ENCODE measurements at places on chromosomes 5 and 9.

DNA sequence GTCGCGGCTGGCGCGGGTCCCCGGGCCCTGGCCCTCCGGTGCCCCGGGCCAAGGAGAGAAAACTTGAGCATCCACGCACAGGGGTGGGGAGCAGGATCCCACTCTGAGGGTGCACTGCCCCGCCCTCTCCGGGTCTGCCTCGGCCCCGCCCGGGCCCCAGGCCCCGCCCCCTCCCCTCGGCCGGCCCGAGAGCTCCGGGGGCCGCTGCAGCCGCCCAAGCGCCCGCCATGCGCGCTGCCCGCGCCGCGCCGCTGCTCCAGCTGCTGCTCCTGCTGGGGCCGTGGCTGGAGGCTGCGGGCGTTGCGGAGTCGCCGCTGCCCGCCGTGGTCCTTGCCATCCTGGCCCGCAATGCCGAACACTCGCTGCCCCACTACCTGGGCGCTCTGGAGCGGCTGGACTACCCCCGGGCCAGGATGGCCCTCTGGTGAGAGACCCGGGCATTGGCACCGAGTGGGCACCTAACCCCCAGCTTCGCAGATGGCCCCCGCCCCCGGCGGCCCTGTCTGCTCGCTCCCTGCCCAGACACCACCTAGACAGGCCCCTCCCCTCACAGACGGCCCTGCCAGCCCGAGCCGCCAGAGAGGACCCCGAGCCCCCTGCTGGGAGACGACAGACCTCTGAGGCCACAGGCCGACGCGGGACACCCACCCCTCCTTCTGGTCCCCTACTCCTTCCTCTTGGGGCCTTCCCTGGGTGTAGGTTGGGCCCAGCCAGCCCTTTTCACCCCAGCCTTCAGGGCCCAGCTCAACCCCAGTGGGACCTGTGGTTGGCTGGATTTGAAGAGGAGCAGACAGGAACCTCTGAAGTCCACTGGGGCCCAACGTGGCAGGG lies at the start of gene CERCAM:
TSS of gene CERCAM (plus strand) at position 207 of the 831 bp plus-strand sequence. CDS start at position 228, 21 bp downstream.
- peak; percentile 87 for DNase-seq

- DNase-seq = no peak
Observed at GRCh38 chr9:126442636-126443035, 116.0 kb downstream of the MVB12B start.

GRCh38 chr9:106947106-106947900 lies 84.3 kb downstream of the ZNF462 start:
- no peak for DNase-seq

- no peak for DNase-seq
Observed at GRCh38 chr9:3180696-3181048, 336.8 kb upstream of the PUM3 start.

- no peak for DNase-seq
Observed at GRCh38 chr5:73419465-73420390, 28.8 kb downstream of the FOXD1 start.

- no peak for DNase-seq
Observed at GRCh38 chr9:120724757-120725400, 10.6 kb upstream of the MEGF9 start.

DNA sequence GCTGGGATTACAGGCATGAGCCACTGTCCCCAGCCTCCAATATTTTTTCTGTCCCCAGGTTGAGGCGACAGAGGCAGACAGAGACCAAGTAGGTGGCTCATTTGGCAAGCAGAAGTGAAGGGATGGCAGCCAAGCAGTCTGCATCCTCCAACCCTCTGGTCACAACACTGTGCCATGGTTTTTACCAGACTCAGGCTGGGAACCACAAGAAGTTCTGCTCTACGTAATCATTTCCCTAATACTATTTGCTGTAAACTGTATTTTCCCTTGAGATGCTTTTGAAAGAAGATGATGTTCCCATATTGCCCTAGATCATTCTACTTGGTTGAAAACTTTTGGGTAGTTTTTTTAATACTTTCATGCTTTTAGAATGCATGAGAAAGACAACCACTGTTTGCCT lies 40.5 kb downstream of the PTTG1 start:
- DNase-seq = no peak

DNA sequence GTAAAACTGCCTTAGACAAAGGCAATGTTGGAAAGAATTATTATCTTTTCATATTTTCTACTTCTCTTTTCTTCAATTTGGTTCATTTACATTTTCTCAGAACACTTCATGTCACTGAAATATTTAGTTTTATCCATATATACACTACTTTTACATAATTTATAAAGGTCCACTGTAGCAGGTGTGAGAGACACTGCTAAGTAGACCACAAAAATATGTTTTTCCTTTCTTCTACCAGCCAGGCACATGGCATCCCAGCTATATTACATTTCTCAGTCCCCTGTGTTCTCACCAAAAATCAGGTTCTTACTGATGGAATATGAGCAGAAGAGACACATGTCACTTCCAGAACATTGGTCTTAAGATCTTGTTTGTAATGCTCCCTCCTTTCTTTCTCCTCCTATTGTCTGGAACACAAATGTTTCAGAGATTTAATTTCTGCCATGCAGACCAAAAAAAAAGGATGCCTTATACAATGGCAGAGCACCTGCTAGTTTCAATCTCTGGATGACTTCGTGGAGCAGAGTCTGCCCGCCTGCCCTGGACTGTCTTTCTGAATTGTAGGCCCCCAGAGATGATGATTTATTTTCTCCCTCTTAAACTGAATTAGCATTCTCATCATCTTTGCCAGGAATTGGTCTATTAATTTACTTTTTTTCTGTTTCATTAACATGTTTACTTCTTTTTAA lies 125.4 kb upstream of the ACOT12 start:
- no peak for DNase-seq

- DNase-seq = no peak
Observed at GRCh38 chr5:34706084-34706483, 50.0 kb downstream of the RAI14 start.

GRCh38 chr9:34563262-34563661 lies 26.3 kb downstream of the CNTFR start:
- DNase-seq = no peak

DNA sequence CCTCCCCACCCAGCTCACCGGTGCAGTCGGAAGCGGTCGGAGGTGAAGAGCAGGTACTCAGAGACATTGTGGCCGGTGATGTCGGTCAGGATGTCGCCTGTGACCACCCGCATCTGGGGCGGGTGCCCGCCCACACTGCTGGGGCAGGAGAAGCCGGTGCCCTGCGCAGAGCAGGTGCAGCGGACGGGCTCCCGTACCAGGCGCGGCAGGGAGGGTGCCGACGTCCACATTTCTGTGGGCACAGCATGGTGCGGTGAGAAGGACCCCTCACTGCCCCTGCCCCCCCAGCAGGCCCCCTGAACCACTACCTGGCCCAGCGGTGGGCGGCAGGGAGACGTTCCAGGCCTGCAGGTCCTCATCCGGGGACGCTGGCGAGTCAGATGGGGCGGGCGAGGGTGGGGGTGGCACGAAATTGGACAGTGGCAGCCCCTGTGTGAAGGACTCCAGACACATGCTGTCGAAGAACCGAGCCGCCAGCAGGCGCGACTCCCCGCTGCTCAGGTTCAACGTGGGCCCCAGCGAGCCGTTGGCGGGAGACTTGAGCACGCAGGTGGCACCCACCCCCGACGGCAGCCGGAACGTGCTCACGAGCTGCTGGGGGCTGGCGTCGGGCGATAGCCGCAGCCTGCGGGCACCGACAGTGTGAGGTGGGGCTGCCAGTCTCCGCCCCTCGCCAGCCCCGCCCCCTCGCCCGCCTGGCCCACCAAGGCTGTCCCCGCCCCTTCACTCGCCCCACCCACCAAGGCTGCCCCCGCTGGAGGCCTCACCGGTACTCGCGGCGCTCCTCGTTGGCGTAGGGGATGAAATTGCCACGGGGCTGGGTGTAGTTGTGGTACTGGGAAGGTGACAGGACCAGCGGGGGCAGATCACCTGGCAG lies 15.1 kb downstream of the ABCA2 start:
- no peak for DNase-seq

- DNase-seq = no peak
Observed at GRCh38 chr5:57505272-57506200, 22.9 kb upstream of the ACTBL2 start.

- DNase-seq = no peak
Observed at GRCh38 chr9:123011878-123012528, 21.5 kb upstream of the GPR21 start.

DNA sequence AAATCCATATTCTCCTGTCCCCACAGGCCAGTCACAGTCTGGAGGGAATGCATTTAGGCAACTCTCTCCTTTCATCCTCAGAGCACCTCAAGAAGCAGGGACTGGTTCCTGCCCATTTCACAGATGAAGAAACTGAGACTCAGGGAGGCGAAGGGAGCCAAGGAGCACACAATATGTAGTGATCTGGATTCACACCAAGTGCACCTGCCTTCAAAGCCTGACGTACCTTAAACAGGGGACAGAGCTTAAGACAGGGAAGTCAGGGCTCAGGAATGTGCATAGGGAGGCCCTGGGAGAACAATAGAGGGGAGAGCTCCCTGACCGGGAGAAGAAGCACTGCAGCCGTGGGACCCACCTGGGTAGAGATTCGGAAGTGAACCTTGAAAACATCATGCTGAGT lies 83.0 kb downstream of the GABBR2 start:
- DNase-seq = no peak

- peak; percentile 80 for DNase-seq
Observed at GRCh38 chr9:94973451-94973941, 247.0 kb downstream of the AOPEP start.

DNA sequence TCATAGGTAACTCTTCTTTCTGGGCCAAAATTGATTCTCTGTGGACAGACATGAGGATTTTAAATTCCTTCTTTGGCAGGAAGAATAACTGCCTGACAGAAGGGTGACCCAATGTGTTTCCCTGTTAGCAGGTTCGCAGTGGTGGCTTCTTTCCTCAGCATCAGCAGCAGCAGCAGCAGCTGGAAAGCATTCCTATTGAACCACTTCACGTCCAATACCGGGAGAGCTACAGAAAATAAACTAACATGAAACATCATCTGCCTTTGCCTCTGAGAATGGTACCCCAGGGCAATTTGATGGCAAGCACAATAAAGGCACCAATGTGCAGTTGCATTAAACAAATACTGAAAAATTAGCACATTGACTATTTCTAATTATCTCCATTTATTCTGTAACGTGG lies 214.5 kb downstream of the TMEM167A start:
- no peak for DNase-seq

- DNase-seq = no peak
Observed at GRCh38 chr5:172097356-172097755, 90.7 kb downstream of the STK10 start.

DNA sequence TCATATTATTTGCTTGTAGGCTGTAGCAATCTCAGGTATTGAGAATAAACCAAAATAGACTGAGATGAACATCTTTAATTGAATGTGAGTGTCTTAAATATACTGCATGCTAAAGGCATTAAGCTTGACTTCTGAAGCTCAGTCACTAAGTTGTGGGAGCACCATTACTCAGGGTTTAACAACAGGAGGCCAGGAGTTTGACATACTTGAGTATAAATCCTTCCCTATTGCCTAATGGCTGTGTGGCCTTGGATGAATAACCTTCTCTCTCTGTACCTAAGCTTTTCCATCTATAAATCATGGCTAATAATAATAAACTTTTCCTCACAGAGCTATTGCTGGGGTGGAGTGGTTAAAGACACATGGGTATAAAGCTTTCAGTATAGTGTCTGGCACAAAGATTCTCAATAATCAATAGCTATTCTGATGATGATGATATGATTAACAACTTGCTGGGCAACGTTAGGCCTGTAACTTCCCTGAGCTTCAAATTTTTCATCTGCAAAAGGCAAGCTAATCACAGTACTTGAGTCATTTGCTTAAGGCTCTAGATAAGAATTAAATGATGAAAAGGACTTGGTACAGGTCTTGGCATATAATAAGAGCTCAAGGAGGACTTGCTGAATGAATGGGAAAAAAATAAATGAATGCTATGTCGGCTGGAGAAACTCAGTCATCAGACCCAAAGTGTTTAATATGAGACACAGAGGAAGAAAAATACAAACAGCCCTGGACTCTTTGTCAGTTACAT lies 174.0 kb upstream of the IL12B start:
- DNase-seq = no peak

GRCh38 chr5:39080597-39081204 lies 6.5 kb upstream of the RICTOR start:
- DNase-seq = peak; percentile 81

GRCh38 chr5:170302653-170303501 lies 5.3 kb upstream of the LCP2 start:
- peak; percentile 81 for DNase-seq

DNA sequence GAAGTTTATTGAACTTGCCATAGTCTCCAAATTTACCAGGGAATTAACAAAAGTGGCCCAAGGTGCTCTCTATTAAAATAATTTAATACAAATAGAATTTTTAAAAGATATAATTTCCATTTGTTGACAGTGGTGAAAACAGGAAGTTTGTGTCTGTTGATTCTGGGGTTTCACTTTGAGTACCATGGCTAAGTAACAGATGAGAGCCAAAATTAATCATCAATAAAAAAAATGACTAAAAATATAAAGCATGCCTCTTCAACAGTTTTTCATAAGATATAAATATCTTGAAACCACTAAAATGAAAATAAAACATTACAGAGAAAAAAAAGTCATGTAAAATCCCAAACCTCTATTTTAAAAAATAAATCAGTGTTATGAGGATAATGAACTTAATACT lies 49.8 kb downstream of the SGCD start:
- DNase-seq = no peak

Data from stomach (tissue), 19 donors.